Daoy (cell line): ENCODE measurements at places on chromosomes 4 and X.
A peak's percentile ranks its signal among the peaks of the same experiment; 100 is the strongest.

DNA sequence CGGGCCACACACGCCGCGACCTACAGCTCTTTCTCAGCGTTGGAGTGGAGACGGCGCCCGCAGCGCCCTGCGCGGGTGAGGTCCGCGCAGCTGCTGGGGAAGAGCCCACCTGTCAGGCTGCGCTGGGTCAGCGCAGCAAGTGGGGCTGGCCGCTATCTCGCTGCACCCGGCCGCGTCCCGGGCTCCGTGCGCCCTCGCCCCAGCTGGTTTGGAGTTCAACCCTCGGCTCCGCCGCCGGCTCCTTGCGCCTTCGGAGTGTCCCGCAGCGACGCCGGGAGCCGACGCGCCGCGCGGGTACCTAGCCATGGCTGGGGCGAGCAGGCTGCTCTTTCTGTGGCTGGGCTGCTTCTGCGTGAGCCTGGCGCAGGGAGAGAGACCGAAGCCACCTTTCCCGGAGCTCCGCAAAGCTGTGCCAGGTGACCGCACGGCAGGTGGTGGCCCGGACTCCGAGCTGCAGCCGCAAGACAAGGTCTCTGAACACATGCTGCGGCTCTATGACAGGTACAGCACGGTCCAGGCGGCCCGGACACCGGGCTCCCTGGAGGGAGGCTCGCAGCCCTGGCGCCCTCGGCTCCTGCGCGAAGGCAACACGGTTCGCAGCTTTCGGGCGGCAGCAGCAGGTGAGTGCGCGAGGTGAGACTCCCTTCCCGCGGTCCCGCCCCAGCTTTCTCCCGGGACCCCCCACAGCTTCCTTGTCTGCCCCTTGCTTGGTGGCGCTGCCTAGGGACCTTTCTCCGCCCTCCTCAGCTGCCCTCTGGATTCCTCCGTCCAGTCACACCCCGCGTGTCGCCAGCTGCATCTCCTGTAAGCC, 678 bp downstream of the BMP3 start:
- peak; percentile 8 for DNase-seq

DNA sequence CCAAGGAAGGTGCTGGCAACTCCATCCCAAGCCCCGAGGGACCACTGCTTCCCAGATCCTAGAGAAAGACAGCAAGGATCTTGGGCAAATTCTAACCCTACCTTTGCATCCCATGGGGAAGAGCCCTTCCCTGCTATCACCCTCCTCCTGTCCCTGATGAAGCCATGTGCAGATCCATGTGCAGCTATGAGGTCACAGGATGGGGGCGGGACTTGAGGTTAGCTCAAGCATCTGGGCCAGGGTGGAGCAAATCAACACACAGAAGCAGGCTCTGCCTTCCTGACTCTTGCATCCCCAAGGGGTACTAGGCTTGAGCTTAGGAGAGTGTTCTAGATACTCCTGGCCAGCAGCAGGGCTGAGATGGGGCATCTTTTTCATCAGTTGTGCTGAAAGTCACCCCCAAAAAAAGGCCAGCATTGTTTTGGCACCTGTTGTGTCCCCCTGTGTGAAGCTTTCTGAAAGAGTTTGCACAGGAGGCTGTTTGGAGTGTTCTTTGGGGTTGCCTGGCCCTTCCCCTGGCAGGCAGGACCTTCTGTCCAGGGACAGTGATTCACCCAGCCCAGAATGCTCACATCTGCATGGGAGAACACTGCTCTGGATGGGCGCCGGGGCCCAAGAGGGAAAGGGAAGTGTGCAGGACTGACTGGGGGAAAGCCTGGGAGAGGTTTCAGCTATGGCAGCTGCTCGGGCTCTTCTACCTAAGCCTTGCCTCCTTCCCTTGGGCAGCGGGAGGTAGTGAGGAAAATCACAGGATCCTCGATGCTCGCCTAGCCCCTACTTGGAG, 50.8 kb downstream of the PRPS1 start:
- peak; percentile 65 for DNase-seq

DNA sequence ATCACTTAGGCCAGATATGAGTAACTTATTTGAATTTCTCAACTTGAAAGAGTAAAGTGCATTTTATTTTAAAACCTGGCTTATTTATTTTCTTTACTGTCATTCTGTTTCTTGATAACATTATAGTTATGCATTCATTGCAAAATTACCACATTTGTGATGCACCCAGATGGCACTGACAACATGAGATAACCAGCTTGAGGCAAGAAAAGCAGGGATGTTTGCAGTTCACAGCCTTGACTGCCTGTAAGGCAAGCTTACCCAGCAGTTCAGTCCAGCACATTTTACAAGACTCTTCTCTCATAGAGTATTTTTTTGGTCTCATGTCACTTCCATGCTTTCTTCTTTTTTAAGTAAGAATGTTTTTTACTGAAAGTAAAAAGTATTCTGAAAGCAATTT, 25.3 kb upstream of the EPGN start:
- no peak for DNase-seq

- DNase-seq = peak; percentile 5
Measured at GRCh38 chr4:177190995-177191580, 118.6 kb upstream of the NEIL3 start.

DNA sequence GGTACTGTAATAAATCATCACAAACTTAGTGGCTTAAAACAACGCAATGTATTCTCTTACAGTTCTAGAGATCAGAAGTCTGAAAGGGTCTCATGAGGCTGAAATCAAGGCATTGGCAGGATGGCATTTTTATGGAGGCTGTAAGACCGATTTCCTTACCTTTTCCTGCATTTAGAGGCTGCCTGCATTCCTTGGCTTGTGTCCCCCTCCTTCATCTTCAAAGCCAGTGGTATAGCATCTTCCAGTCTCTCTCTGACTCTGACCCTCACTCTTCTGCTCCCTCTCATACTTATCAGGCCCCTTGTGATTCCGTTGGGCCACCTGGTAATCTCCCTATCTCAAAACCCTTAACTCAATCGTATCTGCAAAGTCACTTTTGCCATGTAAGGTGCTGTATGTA, 258.2 kb upstream of the JADE1 start:
- no peak for DNase-seq
